Activated CD4-positive, alpha-beta memory T cell treated with anti-CD3 and anti-CD28 coated beads for 36 hours (primary cell): ENCODE measurements at places on chromosomes 16 and 17. TPM values are rescaled to one million over a fixed set of nuclear protein-coding genes. Genes with fewer than 3 reads are reported as not detected.

DNA sequence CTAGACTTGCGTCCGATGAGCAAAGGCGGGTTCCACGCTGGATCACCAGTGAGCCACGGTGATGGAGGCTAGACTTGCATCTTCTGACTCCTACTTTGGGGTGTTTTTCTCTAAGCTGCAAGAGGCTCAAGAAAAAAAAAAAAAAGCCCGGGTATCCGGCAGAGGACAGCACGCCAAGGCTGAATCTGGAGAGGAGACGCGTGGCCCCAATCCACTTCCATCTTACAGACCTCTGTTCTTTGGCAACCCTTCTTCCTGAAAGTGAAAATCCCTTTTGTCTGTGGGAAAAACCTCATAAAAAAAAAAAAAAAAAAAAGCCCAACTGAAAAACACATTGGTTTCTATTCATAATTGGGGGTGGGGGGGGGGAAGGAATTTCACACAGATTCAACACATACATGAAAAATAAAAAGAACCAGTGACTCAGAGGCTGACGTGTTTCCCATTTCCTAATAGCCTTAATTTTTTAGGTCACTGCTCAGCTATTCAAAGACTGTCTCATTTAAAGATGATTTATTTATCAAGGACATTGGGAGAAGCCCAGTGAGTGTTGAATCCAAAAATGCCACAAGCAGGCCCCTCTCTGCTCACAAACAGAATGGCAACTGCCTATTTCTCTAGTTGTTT lies 258.3 kb downstream of the FOXL1 start:
- no peak for DNase-seq

Gene PTX4
- total RNA-seq, result not detected

GRCh38 chr17:1732833-1733321 lies 8.4 kb downstream of the WDR81 start:
- DNase-seq, result no peak

GRCh38 chr17:6648181-6648580 lies 3.2 kb downstream of the MED31 start:
- DNase-seq, result no peak

DNA sequence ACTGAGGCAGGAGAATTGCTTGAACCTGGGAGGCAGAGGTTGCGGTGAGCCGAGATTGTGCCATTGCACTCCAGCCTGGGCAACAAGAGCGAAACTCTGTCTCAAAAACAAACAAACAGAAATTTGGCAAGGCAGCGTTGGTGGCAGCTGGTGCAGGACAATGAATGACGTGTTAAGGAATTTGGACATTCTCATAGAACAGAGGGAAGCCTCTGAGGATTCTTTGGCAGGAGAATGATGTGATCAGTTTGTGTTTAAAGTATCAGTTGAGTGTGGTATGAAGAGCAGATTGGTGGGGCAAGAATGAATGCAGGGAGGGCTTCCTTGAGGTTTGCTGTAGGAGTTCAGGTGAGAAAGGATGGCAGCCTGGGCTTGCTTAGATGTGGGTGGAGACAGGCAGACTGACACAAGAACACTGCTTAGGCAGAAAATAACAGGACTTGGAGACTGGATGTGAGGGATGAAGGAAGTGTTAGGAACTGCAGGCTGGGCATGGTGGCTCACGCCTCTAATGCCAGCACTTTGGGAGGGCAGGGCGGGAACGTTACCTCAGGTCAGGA lies 4.8 kb downstream of the CYB5D2 start:
- DNase-seq, result no peak

DNA sequence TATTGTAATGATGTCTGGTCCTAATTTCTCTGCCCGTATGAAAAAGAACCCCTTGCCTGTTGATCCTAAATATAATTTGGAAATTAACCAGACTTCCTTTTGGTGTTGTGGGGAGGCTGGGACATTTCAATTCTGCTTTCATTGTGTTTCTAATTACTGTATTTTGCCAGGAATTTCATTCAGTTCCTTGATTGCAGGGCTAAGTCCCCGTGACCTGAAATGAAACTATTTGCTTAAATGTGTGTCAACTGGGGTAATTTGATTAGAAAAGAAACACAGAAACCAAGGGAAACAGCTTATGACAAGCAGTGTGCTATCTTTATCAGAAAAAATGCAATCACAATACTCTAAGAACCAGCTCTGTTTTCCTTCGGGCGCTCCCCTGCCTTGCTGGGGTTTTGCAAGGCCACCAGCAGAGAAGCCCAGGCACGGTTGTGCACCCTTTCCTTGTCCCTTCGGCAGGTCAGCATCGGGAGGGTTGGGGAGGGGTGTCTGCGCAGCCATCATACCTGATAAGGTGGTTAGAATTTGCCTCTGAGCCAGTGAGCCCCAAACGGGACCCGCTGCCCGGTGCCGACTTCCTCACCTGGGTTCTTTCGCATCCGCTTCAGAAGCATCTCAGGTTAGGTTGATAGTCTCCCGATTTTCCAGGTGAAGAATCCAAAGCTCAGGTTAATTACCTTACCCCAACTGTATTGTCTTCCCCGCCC lies 19.4 kb downstream of the KLHL36 start:
- DNase-seq, result no peak

DNA sequence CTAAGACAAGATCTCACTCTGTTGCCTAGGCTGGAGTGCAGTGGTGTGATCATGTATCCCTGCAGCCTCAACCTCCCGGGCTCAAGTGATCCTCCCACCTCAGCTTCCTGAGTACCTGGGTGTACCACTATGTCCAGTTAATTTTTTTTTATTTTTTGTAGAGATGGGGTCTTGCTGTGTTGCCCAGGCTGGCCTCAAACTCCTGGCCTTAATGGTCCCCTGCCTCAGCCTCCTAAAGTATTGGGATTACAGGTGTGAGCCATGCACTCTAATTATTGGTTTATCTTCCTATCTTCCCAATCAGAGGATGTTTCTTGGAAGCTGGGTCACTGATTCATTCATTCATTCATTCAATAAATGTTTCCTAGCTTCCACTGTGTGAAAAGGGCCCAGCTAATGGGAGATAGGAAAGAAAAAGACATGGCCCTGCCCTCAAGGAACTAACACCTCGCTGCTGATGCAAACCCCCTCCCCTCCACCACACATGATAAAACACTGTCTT lies 8.5 kb downstream of the ASPHD1 start:
- no peak for DNase-seq

GRCh38 chr16:19127674-19128131 lies 13.9 kb downstream of the ITPRIPL2 start:
- peak; percentile 33 for DNase-seq

- no peak for DNase-seq
Observed at GRCh38 chr17:13931800-13932460, 137.4 kb upstream of the COX10 start.

Gene TNS4
- 15.2 TPM for total RNA-seq

Gene CD300H
- total RNA-seq, result not detected

- no peak for DNase-seq
Observed at GRCh38 chr16:11636172-11636721, 32.0 kb upstream of the SNN start.

DNA sequence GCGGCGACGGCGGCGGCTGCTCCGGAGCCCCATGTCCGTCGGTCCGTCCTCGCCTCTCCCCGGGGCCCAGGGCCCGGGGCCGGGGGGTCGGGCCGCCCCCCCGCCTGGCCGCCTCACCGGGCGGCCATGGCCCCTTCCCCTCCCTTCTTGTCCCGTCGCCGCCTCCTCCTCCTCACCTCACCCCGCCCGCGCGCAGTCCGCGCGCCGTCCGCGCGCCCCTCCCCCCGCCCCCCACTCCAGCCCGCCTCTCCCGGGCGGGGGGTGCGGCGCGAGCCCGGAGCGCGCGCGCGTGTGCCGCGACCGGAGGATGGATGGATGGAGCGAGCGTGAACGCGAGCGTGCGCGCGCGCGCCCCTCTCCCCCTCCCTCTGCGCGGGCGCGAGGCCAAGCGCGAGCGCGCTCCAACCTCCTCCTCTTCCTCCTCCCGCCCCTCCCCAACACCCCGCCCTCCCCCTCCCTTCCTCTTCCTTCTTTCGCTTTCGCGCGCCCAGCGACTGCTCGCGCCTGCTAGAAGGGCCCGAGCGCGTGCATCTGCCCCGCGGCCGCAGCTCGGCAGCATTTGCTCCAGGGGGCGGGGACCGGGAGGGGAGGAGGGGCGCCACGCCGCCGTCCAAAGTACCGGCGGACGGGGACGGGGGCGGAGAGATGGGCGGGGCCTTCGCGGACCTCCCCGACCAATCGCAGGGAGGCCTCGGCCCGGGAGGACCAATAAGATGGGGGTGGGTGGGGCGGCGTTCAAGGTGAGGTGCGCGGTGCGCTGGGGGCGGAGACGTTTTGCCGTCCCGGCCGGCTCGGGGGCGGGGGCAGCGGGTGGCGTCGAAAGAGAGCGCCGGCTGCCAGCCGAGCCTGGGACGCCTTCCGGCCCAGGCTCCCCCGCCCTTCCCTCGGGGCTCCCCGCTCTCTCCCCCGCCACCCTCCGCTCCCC lies at the start of gene ATXN7L3:
Gene ATXN7L3 (minus strand): TSS at position 332 of the 925 bp plus-strand sequence. CDS start 1,814 bp downstream, outside the sequence.
- DNase-seq, result peak; percentile 100

GRCh38 chr17:40314584-40314956 lies 5.6 kb downstream of the RARA start:
- DNase-seq, result peak; percentile 95

- no peak for DNase-seq
Observed at GRCh38 chr17:72869630-72870029, 222.9 kb downstream of the SLC39A11 start.

DNA sequence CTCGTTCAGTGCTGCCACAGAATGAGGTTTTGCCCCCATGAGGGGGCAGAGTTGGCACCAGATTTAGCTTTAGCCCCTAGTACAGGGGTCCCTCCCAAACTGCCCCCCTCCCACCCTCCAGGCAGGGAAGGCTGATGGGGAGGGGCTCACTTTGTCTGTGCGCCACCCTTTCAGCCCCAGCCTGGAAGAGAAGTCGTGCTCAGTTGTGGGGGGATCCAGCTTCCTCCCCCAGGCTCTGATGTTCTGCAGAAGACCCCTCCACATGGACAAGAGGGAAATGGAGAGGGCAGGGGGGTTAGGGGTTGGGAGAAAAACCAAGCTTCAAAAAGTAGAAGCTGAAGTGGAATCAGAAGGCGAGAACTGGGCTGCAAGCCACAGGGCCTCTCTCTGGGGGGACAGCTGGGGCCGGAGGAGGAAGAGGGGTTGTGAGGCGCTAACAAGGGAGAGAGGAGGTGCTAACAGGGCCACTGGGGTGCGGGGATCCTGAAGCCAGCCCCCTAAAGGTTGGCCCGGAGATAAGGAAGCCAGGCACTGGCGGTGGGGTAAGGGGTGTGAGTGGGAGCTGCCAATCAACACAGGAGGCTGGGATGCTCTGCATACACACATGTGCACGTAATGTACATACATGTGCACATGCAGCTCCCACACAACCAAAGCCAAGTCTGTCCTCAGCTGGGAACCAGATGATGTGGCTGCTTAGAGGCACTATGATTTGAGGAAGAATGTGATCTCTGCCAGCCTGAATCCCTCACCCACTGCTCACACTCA lies 7.0 kb upstream of the TMEM92 start:
- DNase-seq, result peak; percentile 3

DNA sequence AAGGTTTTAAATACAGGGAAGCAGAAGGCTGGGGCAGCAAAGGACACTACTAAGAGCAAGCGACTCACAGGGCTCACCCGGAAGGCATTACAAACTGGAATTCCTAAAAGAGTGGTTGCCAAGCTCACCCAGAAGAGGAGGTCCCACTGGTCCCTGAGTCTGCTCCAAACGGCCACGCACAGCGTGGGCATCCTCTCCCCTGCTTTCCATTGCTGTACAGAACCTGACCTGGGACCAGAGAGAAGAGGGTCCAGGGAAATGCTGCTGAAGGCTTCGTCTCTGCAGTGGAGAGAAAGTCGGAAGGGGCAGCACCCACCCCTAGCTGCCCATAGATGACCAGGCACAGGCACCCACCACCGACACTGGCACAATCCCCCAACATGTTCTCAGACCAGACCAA lies 67.2 kb downstream of the ADCY9 start:
- no peak for DNase-seq

GRCh38 chr16:75458029-75458428 lies 6.5 kb downstream of the TMEM170A start:
- no peak for DNase-seq

Gene RABEP2
- 12.0 TPM for total RNA-seq

Gene ASPHD1
- 1.9 TPM for total RNA-seq

Gene AMZ2
- 134 TPM for total RNA-seq

DNA sequence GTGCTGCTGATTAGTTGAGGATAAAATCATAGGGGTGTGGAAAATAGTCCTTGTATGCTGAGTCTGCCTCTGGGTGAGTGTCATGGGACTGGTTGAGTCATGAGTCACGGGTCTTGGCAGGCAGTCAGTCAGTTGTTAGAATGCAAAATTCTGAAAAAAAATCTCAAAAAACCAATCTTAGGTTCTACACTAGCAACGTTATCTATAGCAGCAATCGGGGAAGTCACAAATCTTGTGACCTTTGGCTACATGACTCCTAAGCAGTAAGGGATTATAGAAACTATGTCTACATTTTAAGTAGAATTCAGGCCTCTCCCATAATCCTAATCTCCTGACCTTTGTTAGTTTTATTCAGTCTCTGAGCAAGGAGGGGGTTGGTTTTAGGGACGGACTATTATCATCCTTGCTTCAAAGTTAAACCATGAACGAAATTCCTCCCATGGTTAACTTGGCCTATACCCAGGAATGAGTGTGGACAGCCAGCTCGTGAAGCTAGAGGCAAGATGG lies 18.0 kb upstream of the PMFBP1 start:
- no peak for DNase-seq

- DNase-seq, result no peak
Observed at GRCh38 chr17:68509141-68510057, 2.8 kb upstream of the PRKAR1A start.

DNA sequence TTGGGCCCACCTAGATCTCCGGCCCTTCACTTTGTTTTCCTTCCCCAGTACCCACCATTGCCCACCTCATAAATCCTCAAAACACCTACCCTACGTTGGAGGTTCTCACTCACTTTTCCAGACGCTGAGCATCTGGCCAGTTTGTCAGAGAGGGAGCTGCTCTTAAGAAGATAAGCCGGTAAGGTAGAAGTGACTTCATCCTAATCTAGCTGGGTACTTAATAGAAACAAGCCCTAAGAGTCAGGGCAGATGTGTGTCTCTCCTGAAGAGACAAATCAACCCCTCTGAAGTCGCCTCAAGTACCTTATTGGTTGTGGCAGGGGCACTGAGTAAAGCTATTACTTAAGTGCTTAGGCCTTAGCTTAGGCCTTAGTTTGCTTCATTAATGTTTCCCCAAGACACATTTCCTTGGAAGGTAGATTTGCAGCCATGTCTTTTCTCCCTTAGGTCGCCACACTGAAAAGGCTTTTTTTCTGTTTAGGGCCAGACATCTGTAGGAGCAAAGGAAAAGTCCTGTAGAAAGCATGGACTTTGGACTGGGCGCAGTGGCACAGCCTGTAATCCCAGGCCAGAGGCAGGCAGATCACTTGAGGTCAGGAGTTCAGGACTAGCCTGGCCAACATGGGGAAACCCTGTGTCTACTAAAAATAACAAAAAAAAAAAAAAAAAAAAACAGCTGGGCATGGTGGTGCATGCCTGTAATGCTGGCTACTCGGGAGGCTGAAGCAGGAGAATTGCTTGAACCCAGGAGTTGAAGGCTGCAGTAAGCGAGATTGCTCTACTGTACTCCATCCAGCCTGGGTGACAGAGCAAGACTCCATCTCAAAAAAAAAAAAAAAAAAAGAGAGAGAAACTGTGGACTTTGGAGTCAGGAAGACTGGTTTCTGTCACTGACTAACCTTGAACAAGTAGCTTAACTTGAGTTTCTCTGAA lies 1.0 kb downstream of the TACO1 start:
- DNase-seq, result no peak

Gene CCDC92B
- not detected for total RNA-seq
